ENCODE measurements at places on chromosomes 5 and 9.

- no peak for DNase-seq
Measured at GRCh38 chr9:18668944-18669343, 195.0 kb downstream of the ADAMTSL1 start.

DNA sequence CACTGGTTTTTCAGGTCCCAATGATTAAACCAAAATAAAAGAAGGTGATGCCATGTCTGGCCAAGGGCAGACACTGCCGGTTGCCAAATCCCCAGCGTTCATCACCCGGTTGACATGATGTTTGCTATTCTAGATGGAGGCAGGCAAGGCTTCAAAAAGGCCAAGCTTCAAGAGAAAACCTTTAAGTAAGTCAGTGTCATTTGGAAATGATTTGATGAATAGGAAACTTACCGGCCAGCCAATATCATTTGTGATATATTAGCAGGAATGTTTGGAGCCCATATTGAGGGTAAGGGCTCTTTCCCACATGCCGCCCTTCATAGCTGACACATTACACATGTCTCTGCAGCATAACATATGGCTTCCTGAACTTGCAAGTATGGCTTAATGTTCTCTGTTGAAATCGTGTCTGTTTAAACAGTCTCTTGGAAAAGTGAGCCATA is 89.5 kb upstream of the TTC23L start:
- DNase-seq, result no peak

GRCh38 chr9:75824816-75825568 is 65.5 kb upstream of the PCSK5 start:
- no peak for DNase-seq

DNA sequence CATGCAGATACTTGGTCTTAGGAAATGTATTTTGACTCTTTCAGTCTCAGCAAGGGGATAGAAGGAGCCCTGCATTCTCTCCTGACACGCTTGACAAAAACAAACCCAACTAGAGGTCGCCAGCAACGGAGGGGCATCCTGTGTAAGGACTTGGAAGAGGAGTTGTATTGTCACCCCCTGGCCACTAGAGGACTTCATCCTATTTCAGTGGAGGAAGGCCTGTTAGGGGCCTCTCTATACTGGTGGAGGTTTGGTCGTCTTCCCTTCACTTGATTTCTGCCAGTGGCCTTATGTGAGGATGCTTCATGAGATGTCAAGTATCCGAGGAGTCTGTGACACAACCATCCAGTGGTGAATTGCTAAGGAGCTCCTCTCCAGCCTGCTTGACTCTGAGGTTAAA is 122.8 kb upstream of the STC2 start:
- no peak for DNase-seq

DNA sequence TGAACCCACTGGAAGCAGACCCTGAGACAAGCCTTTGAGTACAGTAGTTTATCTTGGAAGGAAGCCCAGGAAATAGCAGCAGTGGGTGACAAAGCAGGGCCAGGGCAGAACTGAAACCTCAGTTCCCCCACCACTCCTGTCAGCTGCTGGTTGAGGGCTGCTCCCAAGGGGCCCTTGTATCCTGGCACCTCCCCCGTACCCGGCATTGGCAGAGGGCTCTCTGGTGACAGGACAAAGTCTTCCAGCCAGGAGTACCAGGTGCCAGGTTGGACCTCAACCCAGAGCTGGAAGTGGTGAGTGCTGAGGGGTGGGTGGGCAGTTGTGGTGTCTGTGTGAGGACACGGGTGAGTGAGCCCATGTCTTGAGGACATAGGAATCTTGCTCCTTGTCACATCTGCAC is 123.3 kb downstream of the PHF2 start:
- DNase-seq, result no peak

- no peak for DNase-seq
Measured at GRCh38 chr5:16733331-16734006, 116.7 kb upstream of the RETREG1 start.

GRCh38 chr5:139660923-139661814 is 13.0 kb downstream of the CXXC5 start:
- DNase-seq, result no peak

- DNase-seq, result no peak
Measured at GRCh38 chr5:166356096-166356495, 1935.3 kb upstream of the WWC1 start.

DNA sequence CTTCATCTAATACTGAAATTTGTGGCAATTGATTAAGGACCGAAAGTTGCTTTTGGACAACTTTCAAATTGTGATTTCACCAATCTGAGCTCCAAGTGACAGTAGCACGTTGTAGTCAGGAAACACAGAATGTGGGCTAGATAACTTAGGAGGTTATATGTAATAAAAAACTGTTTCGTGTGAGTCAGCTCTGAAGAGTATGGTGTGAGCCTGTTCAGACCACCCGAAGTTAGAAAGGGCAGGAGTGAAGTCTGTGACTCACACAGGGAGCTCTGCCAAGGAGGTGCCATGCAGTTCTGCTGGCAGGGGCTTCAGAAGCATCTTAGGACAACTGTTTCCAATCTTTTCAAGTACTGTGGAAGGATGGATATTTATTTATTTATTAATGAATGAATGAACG is 16.4 kb upstream of the ZBTB34 start:
- DNase-seq, result no peak

- DNase-seq, result no peak
Measured at GRCh38 chr5:103475629-103476240, 86.9 kb downstream of the NUDT12 start.

- no peak for DNase-seq
Measured at GRCh38 chr9:123928533-123929176, 1.3 kb downstream of the DENND1A start.

DNA sequence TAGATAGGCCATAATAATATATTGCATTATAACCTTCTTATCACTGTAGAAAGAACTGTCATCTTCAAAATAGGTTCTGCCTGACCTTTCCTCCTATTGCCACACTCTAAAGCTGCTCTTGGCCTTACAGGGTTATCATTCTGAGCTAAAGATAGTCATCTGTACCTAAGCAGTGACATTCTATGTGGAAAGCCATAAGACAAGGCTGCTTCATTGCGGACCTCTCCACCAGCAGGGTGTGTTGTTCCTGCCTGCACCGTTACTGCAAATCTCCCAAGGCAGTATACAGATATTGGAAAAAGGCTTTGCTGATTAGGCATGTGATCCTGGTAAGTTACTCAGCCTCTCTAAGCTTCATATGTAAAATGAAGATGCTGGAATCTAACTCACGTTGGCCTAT is 8.1 kb downstream of the ZNF622 start:
- no peak for DNase-seq

- no peak for DNase-seq
Measured at GRCh38 chr9:31807574-31808256, 576.7 kb upstream of the ACO1 start.

- DNase-seq, result no peak
Measured at GRCh38 chr5:72159501-72159911, 52.2 kb downstream of the MAP1B start.

- no peak for DNase-seq
Measured at GRCh38 chr5:113100981-113101380, 124.4 kb downstream of the DCP2 start.

DNA sequence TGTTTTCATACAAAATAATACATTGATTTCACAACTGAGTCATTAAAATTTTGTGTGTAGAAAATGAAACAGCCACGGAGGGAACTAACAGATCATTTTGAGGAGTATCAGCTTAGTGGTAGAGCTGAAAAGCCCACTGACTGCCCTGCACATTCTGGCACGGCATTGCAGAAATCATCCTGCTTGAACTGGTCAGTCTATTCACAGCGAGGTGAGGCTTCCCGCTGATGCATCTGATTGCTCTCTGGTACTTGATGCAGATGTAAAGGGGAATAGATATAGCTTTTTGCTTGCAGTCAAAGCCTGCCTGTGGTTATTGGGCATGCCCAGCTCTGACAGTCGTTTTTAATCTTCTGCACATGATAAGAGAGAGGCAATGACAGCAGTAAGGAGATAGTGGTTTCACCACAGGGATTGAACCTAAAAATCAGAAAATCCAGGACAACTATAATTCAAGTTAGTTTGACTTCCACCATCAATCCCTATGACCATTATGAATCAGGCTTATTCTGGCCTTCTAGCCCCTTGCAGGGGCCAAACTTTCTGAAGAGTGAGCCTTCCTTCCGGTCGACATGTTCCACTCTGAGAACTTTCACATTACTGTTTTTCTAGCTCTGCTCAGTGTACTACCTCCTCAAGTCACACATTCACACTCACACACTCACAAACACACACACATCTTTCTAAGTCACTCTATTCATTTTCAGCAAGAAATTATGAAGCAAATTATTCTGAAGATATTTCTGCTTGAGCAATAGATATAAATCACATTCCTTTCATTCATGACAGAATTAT is 782.8 kb upstream of the NUDT12 start:
- no peak for DNase-seq

DNA sequence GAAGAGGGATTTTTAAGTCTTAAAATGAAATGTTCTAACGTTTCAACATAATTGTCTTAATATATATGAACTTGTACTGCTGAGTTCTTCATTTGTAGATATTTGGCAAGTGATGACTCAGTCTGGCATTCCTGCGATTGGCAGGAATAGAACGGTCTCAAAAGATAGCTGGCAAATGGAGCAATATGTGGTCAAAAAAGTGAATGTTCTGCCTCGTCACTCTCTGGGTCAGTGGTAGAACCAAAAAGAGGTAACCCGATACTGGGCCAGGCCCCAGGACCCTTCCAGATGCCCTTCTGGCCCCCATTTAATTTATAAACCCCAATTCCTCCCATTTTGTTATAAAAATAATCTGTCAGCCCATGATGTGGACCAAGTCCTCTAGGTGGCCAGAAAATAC is 39.2 kb downstream of the ZNF366 start:
- DNase-seq, result no peak

DNA sequence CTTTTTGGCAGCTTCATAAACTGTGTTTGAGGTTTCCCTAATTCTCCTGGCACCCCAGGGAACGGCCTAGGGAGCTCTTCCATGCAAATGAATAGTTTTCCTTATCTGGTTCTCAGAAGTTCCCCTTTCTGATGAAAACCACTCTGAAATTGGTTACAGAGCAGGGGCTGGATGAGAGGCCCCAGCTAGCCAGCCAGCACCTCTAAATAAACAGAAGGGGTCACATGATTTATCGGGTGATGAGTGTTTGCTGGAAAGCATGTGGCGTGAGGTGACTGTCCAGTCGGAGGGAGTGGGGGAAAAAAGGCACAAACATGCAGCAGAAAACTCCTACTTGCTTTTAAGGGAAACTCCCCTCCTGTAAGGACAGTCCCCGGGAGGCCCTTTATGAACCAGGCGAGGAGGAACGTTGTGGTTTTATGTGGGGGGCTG is 261.2 kb upstream of the ANKRD55 start:
- DNase-seq, result no peak

DNA sequence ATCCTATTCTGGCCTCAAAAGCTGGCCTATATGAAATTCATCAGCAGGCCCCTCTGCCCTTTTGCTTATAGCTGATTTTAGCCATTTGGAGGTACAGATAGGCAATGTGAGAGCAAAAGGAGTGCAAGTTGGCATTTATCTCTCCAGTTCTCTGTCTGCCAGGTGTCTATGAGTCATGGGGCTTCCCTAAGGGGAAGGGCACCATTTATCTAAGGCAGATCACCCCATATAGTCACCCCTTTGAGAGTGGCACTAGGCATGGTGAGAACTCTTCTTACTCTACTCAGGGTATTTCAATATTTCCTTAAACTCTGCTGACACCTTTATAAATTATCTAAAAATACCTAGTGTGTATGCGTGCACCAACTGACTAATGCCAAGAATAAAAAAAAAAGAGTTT is 314.7 kb upstream of the CDH6 start:
- no peak for DNase-seq

GRCh38 chr9:123654994-123655637 is 274.8 kb downstream of the DENND1A start:
- no peak for DNase-seq

DNA sequence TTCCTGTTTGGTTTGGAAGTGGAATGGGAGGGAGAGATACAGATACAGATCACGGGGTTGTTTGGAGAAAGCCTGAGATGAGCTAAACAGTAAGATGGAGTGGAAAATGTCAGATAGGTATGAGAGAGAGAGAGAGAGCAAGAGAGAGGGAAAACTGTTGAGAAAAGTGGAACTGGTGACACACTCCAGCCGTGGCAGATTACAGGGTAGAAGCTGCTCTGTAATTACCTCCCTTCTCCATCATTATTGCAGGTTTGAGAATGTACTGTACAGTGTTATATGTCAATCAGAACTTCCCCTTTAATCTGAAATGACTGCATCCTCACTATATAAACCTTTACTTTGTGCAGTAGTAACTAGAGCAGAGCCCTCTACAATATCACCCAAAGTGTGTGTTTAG is 74.5 kb upstream of the WWC1 start:
- no peak for DNase-seq

DNA sequence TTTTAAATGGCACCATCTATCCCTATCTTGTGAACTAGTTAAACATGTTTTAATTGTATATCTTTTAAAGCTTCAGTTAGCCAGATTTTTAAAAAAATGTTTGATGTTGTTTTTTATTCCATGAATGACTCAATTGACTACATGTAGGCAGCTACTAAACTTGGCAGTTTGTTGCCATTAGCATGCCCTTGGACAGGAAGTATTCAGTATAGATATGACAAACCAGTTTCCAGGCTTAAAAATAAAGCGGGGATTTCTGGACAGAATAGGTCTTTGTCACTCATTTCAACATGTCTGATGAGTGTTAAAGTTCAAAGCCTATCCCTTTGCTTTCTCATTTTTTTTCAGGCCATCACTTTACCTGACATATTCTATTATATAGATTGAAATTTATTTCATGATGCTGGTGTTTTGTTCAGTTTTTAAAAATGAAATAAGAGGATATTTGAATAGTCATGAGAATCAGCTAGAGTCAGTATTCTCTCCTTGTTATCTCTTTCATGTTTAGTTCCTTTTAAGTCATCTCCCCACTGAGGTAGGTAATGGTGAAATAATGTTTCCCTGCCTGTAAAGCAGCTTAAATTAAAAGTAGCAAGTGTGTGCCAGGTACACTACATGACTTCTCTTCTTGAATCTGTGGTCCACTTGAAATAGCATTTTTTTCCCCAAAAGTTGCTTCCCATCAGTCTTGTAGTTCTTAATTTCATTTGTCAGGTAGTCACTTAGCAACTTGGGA is 11.9 kb downstream of the TNFAIP8 start:
- no peak for DNase-seq

DNA sequence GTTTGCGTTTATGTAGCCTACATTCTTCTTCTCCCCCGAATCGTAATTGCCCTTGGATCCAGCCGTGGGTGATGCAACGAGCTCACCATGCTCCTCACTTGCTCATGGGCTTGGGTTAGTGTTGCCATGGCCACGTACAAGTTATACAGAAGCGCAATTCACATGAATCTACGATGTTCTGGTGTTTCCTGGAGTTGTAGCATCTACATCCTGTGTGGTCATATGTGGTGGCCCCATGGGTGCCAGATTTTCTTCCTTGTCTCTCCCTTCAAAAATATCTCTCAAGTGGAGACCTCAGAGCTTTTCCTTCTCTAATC is 115.3 kb downstream of the TLE4 start:
- no peak for DNase-seq

DNA sequence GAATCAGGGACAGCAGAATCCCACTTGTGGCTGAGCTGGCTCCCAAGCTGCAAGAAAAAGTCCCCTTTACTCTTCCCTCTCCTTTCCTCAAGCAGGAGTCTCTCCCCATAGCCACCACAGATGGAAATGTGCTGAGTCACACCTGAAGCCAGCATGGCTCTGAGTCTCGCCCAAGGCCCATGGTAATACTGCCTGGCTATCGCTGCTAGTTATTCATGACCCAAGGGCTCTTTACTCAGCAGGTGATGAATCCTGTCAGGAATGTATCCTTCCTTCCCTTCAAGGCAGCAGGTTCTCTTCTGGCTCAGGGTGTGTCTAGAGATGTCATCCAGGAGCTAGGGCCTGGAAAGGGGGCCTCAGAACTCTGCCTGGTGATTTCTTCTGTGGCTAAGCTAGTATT is 403.3 kb upstream of the PTPRD start:
- DNase-seq, result no peak

GRCh38 chr9:23934291-23934906 is 108.4 kb upstream of the ELAVL2 start:
- no peak for DNase-seq
